H54 (cell line): ENCODE measurements at places on chromosomes 3 and 15.

DNA sequence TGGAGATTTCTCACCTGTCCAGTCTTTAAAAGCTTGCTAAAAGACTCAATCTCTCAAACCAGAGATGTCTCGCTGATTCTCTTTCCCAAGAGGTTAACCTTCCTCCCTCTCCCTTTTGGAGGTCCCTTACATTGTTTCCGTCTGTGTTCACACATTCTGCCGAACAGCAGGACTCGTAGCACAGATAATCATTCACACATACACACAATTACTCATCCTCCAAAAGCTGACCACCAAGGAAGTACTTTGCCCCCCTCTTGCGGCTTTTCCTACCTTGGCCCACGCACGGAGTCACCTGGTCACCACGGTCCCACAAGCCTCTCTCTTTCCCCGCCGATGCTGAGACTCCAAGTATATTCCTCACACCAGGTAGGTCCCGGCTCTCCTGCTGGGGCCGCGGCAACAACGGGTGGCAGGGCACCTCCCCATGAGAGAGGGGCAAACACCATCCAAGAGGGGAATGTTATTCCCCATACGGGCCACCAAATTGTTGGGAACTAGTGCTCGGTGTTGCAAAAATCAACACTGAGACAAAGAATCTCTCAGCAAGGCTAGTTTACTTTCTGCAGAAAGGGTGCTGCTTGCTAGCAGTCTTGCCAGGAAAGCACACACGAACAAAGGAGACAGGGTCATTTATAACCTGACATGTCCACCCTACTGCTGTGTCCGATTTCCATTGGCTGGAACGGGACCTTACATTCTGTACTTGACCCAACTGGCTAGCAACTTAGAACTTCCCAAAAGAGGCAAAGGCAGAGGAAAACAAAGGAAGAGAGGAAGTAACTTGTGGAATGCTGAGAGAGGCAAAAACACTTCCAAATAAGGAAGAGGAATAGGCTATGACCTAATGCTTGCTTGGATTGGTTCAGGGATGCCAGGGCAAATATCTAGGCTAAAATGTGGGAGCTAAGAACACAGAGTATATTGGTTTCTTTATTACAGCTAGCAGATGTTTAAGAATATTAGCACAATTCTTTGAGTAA is 102.1 kb upstream of the NECTIN3 start:
- no peak for DNase-seq

DNA sequence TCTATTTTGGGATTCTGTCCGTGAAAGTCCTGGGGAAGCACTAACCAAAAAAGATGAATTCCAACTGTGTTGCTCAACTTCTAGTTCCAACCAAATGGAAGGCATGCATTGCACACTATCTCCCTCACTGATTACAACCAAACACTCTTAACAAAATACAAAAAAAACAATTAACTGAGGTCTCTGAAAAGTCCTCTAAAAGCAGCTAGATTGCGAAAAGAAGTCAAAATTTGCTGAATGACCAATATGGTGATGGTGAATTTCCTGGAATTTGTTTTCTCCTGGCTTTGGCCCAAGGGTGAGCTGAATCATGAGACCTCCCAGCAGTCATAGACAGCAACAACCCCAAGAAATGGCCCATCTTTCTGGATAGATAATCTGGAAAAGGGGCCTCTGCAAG is 28.3 kb downstream of the CYP19A1 start:
- DNase-seq, result no peak

DNA sequence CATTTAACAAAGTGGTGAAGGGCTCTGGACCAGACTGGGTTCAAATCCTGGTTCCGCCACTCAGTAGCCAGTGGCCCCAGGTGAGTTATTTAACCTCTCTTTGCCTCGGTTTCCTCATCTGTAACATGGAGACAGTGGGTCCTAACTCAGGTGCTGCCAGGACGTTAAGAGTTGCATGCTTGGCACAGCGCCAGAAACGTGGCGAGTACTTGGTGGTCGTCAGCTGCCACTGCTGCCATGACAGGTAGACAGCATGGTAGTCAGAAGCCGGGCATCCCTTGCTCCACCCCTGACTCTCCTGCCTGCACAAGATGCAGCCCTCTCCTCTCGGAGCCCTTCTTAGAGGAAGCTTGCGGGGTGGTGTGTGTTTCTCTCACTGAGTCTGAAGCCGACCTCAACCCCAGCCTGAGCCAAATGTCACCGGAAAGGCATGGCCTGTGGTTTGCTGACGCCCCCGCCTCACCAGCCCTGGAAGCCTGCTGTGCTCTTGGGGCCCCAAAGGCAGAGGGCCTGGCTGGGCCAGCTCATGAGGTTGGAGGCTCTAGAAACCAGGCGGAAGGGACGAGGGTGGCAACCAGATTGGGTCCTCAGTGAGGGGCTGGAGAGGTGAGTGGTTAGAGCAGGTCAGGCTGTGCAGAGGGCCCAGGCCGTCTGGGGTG is 160.8 kb upstream of the TLE3 start:
- DNase-seq, result no peak

DNA sequence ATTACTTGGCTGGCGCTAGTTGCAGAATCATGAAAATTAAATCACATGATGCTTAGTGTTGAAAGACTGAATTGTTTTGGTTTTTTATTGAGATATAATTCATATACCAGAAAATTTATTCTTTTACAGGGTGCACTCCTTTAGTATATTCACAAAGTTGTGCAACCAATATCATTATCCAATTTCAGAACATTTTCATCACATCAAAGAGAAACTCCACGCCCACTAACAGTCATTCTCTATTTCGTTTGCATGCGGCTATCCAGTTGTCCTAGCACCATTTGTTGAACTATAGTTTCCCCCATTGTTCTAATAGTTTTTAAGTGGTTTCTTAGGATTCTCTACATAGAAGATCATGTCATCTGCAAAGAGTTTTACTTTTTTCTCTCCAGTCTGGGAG is 3.7 kb downstream of the EHD4 start:
- DNase-seq, result no peak

DNA sequence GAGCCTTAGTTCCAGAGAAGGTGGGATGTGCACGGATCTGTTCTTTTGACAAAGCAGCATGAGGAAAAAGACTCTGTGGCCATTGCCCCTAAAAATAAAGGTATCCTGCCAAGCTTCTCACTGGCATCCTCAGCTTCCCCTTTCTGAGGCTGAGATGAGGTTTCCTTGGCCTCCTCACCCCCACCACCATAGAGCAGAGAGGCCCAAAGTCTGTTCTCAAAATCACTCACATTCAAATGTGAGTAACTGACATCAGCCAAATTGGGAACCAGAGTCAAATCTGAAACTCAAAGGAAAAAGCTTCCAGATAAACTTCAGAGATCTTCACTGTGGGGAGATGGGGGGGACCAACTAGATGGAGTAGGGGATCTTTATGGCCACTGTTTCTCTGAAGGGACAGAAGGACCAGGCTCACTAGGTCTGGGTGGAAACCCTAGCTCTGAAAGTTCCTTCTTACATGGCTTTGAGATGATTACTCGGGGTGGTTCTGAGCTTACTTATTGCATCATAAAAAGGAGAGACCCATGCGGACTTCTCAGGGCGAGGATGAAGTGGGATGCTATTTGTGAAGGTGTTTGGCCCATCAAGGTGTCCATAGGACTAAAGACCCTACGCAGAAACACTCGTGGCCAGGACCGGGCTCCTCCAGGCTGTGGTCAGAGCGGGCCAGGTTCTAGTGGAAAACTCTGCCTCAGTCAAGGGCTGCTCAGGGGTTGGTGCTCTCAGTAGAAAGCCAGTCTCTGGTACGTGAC is 61.5 kb upstream of the MEF2A start:
- no peak for DNase-seq

- DNase-seq, result no peak
Observed at GRCh38 chr15:75143738-75144334, 57.8 kb upstream of the C15orf39 start.

GRCh38 chr15:85141726-85142125 is 160.1 kb downstream of the PDE8A start:
- DNase-seq, result no peak

DNA sequence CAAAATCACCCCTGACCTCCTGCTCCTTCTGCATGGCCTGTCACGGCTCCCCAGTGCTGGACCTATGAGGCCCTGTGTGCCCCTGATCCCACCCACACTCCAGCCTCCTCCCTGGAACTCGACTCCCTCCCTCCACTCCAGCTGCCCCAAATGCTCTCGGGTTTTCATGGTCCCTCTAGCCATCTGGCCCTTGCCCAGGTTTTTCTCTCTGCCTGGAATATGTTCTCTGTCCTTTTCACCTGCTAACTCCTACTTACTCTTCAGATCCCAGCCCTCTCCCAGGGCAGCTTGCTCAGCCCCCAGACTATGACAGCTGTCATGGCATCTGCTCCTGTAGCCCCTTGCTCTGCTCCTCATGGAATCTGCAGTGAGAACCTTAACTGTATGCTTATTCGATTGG is 30.3 kb downstream of the DUSP7 start:
- DNase-seq, result no peak

- no peak for DNase-seq
Observed at GRCh38 chr3:150232992-150233451, 175.1 kb upstream of the TSC22D2 start.

DNA sequence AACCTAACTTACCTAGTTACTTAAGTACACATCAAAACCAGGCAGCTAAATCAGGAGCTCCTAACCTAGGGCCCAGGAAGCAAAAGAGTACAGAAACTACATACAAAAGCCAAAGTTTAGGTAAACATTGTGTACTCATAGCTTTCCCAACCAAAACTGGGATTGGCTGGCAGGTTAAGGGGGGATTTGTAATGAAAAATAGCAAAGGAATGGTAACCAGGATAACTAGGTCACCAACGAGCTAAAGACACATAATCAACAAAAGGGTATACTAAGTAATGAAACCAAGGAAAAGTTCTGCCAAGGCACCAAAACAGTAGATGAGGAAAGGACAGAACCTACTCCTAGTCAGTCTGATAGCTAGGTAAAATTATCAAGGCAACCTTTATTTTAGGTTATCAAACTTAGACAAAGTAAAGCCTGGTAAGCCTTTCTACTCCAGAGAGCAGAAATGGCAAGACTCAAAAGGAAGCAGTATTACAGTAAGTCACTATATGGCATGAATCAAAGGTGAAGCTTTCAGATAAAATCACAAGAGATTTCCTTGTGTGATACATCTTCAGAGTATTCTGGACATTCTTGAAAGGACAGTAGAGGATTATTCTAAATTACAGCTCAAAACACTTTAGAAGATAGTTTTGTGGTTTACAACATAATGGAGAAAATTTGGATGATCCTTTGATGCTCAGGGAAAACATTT is 10.2 kb downstream of the TRA2B start:
- no peak for DNase-seq

GRCh38 chr15:56775641-56776040 is 42.3 kb upstream of the ZNF280D start:
- DNase-seq, result no peak

- no peak for DNase-seq
Observed at GRCh38 chr15:63288778-63289378, 11.5 kb downstream of the APH1B start.

DNA sequence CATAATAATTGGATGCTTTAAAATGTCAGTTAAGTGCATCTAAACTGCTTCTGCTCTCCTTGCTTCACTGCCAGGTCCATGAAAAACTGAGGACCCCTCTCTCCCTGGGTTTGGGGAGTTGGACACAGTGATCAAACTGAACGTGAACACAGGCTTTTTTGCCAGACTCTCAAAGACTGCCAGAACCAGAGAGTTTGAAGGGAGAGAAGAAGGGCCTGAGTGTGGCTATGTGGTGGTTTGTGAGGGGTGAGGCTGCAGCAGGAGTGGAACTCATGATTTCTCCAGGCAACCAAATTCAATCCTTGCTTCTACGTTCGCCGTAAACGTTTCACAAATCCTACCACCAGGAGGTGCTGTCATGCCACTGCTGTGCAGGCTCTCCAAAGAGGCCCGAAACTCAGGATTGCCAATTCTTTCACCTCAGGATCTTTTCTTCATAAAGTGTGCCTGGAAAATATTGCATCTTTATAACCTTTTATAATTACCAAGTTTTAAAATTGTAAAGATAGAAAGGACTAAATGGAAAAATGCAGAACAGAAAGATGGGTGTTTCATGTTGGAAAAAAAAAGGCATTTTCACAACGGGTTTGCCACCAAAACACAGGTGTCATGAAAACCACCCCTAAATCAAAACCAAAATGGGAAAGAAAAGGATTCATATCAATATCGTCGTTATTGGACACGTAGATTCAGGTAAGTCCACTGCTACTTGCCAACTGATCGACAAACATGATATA is 19.7 kb downstream of the TM4SF4 start:
- no peak for DNase-seq

DNA sequence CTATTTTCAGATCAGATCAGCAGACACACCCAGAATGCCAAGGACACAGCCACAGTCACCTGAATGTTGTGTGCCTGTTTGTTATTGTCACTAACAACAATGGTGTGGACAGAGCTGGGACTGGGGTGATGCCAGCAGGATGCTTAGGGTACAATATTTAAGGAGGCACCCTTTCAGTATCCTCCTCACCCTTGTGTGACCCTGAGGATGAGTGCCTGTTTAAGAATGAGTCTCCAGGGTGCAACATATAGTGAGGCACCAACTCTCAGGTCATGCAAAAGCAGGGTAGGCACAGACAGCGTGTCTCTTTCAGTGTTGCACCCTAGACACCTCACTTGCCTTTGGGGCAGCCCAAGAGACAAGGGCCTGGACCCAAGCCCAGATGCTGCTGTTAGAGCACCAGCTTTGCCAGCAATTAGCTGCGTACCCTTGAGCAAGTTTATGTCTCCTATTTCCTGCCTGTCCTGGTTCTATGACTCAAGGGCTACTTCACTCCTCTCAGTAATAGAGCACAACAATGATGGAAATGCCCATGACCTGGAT is 122.6 kb downstream of the AQP9 start:
- no peak for DNase-seq

DNA sequence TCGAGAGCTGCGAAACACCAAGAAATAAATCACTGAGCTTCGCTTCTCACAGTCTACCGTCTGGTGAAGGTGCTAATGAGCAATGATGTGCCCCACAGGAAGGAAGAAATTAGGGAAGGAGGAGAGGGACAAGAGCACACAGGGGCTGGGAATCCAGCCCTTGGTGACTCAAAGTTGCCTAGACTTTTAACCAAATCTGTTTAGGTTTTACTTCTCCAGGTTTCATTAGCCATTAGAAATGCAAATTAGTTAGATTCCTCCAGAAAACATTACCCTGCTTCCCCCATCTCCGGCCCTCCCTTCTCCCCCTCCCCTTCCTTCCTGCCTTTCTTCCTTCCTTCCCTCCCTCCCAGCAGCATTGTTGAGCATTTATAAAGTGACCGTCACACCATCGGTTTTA is 59.3 kb upstream of the UBE2E1 start:
- no peak for DNase-seq

- DNase-seq, result no peak
Observed at GRCh38 chr15:77627067-77627466, 5.6 kb downstream of the LINGO1 start.

GRCh38 chr3:29576181-29576580 is 295.3 kb downstream of the RBMS3 start:
- no peak for DNase-seq

DNA sequence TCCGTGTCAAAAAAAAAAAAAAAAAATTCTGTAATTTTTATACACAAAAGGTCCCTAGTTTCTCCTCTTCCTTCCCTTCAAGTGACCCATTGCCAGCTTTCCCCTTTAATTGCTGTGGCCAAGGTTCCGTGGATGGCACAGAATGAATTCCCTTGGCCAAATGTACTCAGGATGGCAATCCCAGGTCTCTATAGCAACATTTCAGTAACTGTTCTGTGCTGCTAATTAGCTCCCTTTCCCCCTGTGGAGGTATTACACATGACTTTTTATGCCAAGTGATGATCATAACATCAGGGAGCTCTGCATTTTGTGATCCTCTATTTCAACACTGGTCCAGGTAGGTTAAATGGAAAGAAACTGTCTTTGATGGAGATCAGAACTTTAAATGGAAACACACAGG is at the start of gene OR4F6:
OR4F6 (plus strand) TSS at position 301 of the 400 bp plus-strand sequence. CDS start 2,211 bp downstream, outside the sequence.
- no peak for DNase-seq

GRCh38 chr3:119597548-119598288 is at the start of gene PLA1A:
PLA1A (plus strand) TSS chr3:119597885; CDS start chr3:119597914, 29 bp downstream.
- no peak for DNase-seq
